ENCODE measurements at places on chromosomes 1 and 21. TPM values are rescaled to one million over a fixed set of nuclear protein-coding genes. Genes with fewer than 3 reads are reported as not detected.

- no peaks in the 10 kb centered on the region for H3K27me3 ChIP-seq
- no peaks in the 10 kb centered on the region for H3K4me1 ChIP-seq
- H3K4me3 ChIP-seq = no peak overlapping the region
- H3K36me3 ChIP-seq = no peaks in the 10 kb centered on the region
- no peak overlapping the region for H3K27ac ChIP-seq
Observed at GRCh38 chr1:190205713-190206112, 272.0 kb downstream of the BRINP3 start.

DNA sequence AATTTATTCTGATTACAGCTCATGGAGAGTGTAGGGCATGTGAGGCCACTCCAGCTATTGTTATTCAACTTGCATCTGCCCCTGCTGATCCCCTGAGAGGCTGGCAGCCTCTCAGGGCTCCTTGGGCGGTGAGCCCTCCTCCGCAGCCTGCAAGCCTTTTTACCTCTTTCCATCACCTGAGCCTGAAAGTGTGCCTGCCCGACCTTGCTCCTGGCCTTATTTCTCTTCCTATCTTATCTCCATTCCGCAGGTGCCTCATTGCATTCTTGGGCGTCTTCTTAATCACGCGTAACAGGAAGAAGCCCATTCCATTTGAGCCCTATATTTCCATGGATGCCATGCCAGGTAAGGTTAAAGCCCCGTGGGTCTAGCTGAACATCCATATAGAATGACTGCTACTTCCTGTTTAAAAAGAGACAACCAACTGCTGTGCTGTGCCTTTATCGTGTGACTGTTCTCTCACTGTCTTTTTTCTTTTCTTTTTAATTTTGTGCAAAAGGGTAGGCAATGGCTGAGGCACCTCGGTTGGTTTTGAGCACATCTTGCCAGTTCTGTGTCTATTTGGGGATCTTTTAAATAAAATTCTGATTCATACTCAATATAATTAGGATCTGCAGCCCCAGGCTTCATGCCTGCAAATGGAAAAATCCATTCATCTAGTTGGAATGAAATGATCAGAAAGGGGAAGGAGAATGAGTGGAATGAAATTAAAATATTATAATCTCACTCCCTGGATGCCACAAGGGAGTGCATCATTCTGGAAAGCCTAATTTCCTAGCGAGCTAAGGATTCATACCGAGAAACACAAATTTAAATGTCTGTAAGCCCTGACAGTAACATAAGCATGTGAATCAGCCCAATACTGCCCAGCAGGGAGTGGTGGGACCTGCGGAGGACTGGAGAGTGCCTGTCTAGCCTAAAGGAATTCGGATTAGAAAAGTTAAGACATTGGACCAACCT, 38.6 kb upstream of the RCAN3 start:
- peaks cover 10% of the 10 kb centered on the region for H3K4me1 ChIP-seq
- no peak overlapping the region for H3K27ac ChIP-seq
- DNase-seq = no peak
- no peak overlapping the region for H3K4me3 ChIP-seq

- H3K4me3 ChIP-seq = peak overlapping the region; percentile 49
- DNase-seq = no peak
- H3K27me3 ChIP-seq = peaks cover 67% of the 10 kb centered on the region
- peaks cover 16% of the 10 kb centered on the region for H3K4me1 ChIP-seq
- no peaks in the 10 kb centered on the region for H3K36me3 ChIP-seq
Observed at GRCh38 chr1:31238986-31239613, 587 bp downstream of the NKAIN1 start.

DNA sequence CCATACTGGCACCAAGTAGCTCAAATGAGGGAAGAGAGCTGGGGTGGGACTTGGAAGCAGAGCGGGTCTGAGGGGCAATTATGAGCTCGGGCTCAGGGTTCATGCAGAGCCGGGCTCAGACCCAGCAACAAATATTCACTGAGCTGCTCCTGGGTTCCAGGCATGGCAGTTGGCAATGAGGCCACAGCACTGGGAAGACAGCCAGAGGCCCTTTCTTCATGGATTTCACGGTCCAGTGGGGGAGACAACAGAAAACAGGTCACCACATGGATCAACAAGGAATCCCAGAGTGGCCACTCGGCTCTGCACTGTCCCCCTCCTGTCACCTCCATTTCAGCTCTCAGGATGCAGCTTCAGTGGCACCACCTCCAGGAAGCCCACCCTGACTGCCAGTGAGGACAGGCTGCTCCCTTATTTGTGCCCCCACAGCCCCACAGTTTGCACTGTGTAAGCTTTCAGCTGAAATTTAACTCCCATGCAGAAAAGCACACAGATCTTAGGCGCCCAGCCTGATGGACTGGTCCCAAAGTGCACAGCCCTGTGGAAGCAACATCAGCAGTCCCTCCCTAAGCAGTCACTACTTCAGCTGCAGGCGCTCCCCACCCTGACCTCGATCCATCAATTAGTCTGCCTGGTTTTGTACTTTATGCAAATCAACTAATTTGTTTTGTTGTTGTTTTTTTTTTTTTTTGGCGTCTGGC, 22.4 kb downstream of the ARHGEF19 start:
- H3K27ac ChIP-seq = no peak overlapping the region
- DNase-seq = no peak
- peaks cover 33% of the 10 kb centered on the region for H3K4me1 ChIP-seq
- H3K36me3 ChIP-seq = no peaks in the 10 kb centered on the region
- H3K4me3 ChIP-seq = no peak overlapping the region
- no peaks in the 10 kb centered on the region for H3K27me3 ChIP-seq

GRCh38 chr1:52927212-52928014, at the start of gene SCP2:
SCP2 (plus strand) TSS chr1:52927276; CDS start chr1:52927397, 121 bp downstream.
- H3K4me1 ChIP-seq = peaks cover 58% of the 10 kb centered on the region
- no peaks in the 10 kb centered on the region for H3K27me3 ChIP-seq
- H3K27ac ChIP-seq = peak within 1 kb of the TSS; percentile 85
- no peaks in the 10 kb centered on the region for H3K36me3 ChIP-seq
- H3K4me3 ChIP-seq = peak within 1 kb of the TSS; percentile 57

C2CD4D gene
- not detected for total RNA-seq

CFAP107 gene
- total RNA-seq = not detected

FAM3B gene
- 95.3 TPM for total RNA-seq

CCDC30 gene
- 2.2 TPM for total RNA-seq
